ENCODE measurements at places on chromosomes 4 and X. TPM values are rescaled to one million over a fixed set of nuclear protein-coding genes. Genes with fewer than 3 reads are reported as not detected.

Gene G3BP2
- total RNA-seq = 156 TPM

- H3K4me1 ChIP-seq = peaks cover 3% of the 10 kb centered on the region
- no peak overlapping the region for H3K4me3 ChIP-seq
- H3K27ac ChIP-seq = no peak overlapping the region
- peaks cover 30% of the 10 kb centered on the region for H3K27me3 ChIP-seq
- no peaks in the 10 kb centered on the region for H3K36me3 ChIP-seq
Measured at GRCh38 chrX:135009057-135009610, 13.2 kb downstream of the RTL8B start.

DNA sequence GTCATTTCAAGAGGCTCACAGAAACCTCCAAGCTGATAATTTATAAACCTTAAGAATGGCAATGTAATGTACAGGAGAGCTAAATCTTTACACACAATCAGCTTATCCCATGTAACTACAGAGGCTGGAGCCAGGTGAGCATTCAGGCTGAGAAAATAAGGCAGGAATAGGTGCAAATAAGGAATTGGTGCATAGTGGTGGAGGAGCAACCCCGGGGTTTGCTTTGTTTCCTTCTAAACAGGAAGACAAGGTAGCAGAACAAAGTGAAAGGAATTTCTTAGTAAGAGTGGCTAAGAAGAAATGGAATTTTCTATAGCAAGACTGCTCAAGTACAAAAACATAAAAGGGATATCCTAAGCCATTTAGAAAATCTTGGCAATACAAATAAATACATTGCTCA, 82.4 kb downstream of the NR3C2 start:
- no peaks in the 10 kb centered on the region for H3K27me3 ChIP-seq
- H3K4me1 ChIP-seq = peaks cover 1% of the 10 kb centered on the region
- no peak overlapping the region for H3K4me3 ChIP-seq
- H3K27ac ChIP-seq = no peak overlapping the region
- no peaks in the 10 kb centered on the region for H3K36me3 ChIP-seq

- H3K27ac ChIP-seq = no peak overlapping the region
- peaks cover 9% of the 10 kb centered on the region for H3K27me3 ChIP-seq
- H3K4me3 ChIP-seq = no peak overlapping the region
- no peaks in the 10 kb centered on the region for H3K36me3 ChIP-seq
- no peak for DNase-seq
- H3K4me1 ChIP-seq = no peaks in the 10 kb centered on the region
Measured at GRCh38 chr4:24686866-24687692, 102.7 kb upstream of the DHX15 start.

DNA sequence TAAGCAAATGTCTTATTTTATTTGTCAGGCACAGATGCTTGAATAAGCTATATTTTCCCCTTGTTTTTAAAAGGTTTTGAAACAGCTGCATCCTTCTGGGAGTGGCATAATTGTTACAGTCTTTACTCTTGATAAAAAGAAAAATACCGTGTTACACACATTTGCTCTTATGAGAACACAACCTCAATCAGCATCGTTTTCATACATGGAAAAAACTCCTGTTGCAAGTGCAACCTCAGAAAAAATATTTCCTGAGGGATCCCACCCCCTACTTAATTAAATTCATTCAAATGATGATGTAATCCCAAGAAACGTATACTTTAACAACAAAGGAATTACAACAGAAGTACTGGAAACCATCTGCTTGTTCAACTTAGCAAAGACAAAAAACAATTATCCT, 58.6 kb downstream of the SMAD1 start:
- H3K36me3 ChIP-seq = no peaks in the 10 kb centered on the region
- H3K4me1 ChIP-seq = no peaks in the 10 kb centered on the region
- no peak overlapping the region for H3K27ac ChIP-seq

DNA sequence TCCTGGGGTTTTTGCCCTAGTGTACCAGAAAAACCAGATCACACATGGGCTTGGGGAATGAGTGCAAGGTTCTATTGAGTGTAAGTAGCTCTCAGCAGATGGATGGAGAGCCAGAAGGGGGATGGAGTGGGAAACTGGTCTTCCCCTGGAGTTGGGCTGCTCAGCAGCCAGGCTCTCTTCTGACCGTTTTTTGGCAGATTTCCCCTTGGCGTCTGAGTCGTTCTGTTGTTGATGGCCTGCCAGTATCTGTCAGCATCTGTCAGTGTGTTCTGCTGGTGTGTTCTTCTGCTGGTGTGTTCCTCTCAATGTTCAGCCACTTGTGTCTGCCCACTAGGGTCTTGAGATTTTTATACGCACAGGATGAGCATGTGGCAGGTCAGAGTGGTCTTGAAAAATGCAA, 633.9 kb upstream of the CPEB2 start:
- no peaks in the 10 kb centered on the region for H3K27me3 ChIP-seq
- no peak overlapping the region for H3K4me3 ChIP-seq
- no peaks in the 10 kb centered on the region for H3K36me3 ChIP-seq
- DNase-seq = no peak

GRCh38 chrX:36856849-36857248, 151.3 kb upstream of the FAM47C start:
- H3K27ac ChIP-seq = no peak overlapping the region
- no peak overlapping the region for H3K4me3 ChIP-seq
- no peaks in the 10 kb centered on the region for H3K27me3 ChIP-seq
- H3K36me3 ChIP-seq = no peaks in the 10 kb centered on the region
- DNase-seq = no peak

- peaks cover 6% of the 10 kb centered on the region for H3K4me1 ChIP-seq
- H3K36me3 ChIP-seq = no peaks in the 10 kb centered on the region
- H3K27me3 ChIP-seq = peaks cover 3% of the 10 kb centered on the region
- no peak overlapping the region for H3K4me3 ChIP-seq
Measured at GRCh38 chrX:129637217-129638109, 17.3 kb downstream of the APLN start.

- H3K36me3 ChIP-seq = no peaks in the 10 kb centered on the region
- no peaks in the 10 kb centered on the region for H3K4me1 ChIP-seq
- H3K27ac ChIP-seq = no peak overlapping the region
- H3K4me3 ChIP-seq = no peak overlapping the region
Measured at GRCh38 chrX:133373386-133374079, 41.8 kb downstream of the GPC4 start.

GRCh38 chr4:181479141-181479540, 764.1 kb upstream of the TENM3 start:
- no peak for DNase-seq
- no peak overlapping the region for H3K4me3 ChIP-seq
- H3K27me3 ChIP-seq = no peaks in the 10 kb centered on the region
- H3K27ac ChIP-seq = no peak overlapping the region
- H3K36me3 ChIP-seq = no peaks in the 10 kb centered on the region

GRCh38 chr4:141686146-141686775, 49.9 kb downstream of the IL15 start:
- no peak for DNase-seq
- no peaks in the 10 kb centered on the region for H3K27me3 ChIP-seq
- no peaks in the 10 kb centered on the region for H3K4me1 ChIP-seq
- H3K27ac ChIP-seq = no peak overlapping the region

- H3K27ac ChIP-seq = no peak overlapping the region
- no peaks in the 10 kb centered on the region for H3K4me1 ChIP-seq
- no peak overlapping the region for H3K4me3 ChIP-seq
- H3K36me3 ChIP-seq = no peaks in the 10 kb centered on the region
- DNase-seq = no peak
Measured at GRCh38 chrX:69216911-69217310, 51.7 kb upstream of the PJA1 start.

- no peaks in the 10 kb centered on the region for H3K36me3 ChIP-seq
- no peak overlapping the region for H3K4me3 ChIP-seq
- no peak overlapping the region for H3K27ac ChIP-seq
Measured at GRCh38 chr4:1502501-1502886, 96.3 kb upstream of the NKX1-1 start.

DNA sequence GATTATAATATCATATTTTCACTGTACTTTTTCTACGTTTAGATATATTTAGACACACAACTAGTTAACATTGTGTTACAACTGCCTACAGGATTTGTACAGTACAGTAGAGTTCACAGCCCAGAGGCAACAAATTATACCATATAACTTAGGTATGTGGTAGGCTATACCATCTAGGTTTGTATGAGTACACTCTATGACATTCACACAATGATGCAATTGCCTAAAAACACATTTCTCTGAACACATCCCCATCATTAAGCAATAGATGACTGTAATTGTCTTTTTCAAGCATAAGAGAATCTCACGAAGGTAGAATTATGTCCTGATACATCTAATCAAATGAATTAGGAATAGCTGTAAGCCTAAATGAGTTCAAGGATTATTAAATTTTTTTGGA, 12.3 kb upstream of the TIGD2 start:
- peaks cover 2% of the 10 kb centered on the region for H3K27me3 ChIP-seq
- H3K4me1 ChIP-seq = peaks cover 3% of the 10 kb centered on the region
- H3K4me3 ChIP-seq = no peak overlapping the region
- no peaks in the 10 kb centered on the region for H3K36me3 ChIP-seq
- no peak for DNase-seq

DNA sequence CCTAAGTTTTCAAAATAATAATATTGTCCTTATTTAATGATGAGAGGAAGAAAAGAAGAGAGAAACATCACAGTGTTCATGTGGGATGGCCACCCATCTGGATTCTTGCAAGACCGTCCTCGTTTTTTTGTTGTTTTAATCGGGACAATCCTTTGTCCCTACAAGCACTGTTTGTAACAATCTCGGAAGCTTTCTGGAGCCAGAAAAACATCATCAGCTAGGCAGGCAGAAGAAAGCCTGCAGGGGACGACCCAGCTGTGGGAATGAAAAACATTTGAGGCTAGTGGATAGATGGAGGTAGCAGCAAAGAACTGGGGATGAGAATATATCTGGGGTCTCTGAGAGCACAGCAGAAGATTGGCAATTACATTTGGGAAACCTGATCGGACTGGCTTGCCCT, 105.6 kb downstream of the DKK2 start:
- H3K36me3 ChIP-seq = no peaks in the 10 kb centered on the region
- no peak overlapping the region for H3K4me3 ChIP-seq
- DNase-seq = no peak
- H3K4me1 ChIP-seq = no peaks in the 10 kb centered on the region
- H3K27ac ChIP-seq = no peak overlapping the region

Gene RTL9
- not detected for total RNA-seq

Gene TSPAN7
- total RNA-seq = not detected

DNA sequence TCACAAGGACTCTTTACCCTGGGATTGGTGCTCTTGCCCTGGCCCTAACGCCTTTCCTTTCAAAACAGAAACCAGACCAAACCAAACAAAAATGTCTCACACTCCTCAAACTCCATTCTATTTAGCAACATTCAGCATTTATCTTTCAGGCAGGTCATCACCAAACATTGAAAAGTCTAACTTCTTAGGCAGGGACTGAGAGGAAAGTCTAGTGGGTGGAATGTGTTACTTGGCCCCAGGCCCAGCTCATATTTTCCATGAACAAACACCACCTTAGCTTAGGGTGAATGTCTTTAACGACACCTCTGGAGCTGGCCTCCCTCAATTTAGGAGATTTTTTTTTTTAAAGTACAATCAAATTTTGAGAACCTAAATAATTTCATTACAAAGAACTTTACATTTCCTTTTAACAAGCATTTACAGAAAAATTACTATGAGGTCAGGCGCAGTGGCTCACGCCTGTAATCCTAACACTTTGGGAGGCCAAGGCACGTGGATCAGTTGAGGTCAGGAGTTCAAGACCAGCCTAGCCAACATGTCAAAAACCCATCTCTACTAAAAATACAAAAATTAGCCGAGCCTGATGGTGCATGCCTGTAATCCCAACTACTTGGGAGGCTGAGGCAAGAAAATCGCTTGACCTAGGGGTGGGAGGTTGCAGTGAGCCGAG, 10.2 kb upstream of the N4BP2 start:
- no peak overlapping the region for H3K4me3 ChIP-seq
- H3K27me3 ChIP-seq = no peaks in the 10 kb centered on the region
- no peak for DNase-seq

- no peaks in the 10 kb centered on the region for H3K36me3 ChIP-seq
- no peak for DNase-seq
- no peaks in the 10 kb centered on the region for H3K4me1 ChIP-seq
- H3K27me3 ChIP-seq = no peaks in the 10 kb centered on the region
- H3K27ac ChIP-seq = no peak overlapping the region
- H3K4me3 ChIP-seq = no peak overlapping the region
Measured at GRCh38 chr4:136441629-136442282, 1090.5 kb downstream of the PCDH18 start.

DNA sequence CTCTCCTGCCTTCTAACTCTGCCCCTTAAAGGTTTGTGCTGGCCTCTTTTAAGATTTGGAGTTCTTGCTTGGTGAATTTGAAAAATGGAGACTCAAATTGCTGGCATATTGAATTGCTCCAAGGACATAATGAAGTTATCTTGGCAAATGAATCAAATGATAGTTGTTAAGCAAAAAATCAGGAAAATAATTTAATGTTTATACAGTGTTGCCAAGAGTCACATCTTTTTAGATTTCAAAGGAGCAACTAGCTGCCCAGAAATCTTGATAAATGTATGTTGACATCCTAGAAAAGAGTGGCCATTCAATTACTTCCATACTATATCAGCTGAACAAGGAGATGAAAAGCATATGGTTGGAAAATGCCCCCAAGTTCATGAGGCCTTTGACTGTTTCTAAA, 610.0 kb upstream of the LCORL start:
- no peaks in the 10 kb centered on the region for H3K36me3 ChIP-seq
- no peak for DNase-seq
- no peaks in the 10 kb centered on the region for H3K27me3 ChIP-seq
- no peak overlapping the region for H3K27ac ChIP-seq
- no peaks in the 10 kb centered on the region for H3K4me1 ChIP-seq
- no peak overlapping the region for H3K4me3 ChIP-seq

DNA sequence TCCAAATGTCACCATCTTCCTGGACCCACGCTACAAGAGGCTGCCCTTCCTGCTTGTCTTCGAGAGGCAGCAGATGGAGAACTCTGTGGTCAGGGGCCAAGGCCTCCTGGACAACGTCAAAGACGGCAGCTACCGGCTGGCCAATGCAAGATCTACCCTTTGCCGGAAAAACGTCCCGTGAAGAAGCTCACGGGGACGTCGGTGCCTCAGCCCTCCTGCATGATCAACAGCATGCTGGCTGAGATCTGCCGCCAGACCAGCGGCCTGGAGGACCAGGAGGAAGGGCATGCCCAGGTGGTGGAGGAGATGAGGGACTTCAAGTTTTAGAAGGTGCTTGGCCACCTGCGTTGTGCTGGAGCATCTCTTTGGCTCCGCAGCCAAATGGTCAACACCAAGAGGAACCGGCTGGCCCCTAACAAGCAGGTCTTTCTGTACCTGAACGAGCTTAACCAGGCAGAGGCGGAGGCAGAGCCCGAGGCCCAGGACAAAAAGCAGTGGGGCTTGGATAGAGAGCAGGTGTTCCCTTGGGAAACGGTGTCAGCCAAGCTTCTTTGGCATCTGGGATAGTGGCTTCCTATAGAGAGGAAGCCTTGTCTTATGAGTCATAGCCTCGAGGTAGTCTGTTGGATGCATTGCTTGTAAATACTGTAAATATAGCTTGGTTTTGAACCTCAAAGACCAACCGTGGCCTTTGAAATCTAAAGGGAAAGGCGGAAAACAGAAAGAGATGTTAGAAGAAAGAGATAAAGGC, 94.8 kb upstream of the ELOVL6 start:
- no peak overlapping the region for H3K4me3 ChIP-seq
- H3K27me3 ChIP-seq = peaks cover 26% of the 10 kb centered on the region
- no peak overlapping the region for H3K27ac ChIP-seq
- no peaks in the 10 kb centered on the region for H3K36me3 ChIP-seq
- peaks cover 14% of the 10 kb centered on the region for H3K4me1 ChIP-seq

Gene SERPINA7
- total RNA-seq = not detected

Gene RAB41
- total RNA-seq = not detected

All from activated T-helper 2 cell treated with anti-CD3 and anti-CD28 coated beads, Interferon-gamma antibody, Interleukin-2, Interleukin-4, amounts not matched to agents 10 μg/mL and 5 μg/mL and 100 μg/mL, durations not matched to agents 14 hours and 24 hours and 36 hours (primary cell).